Amniotic stem cell (primary cell): ENCODE measurements at places on chromosomes 6 and 20.

DNA sequence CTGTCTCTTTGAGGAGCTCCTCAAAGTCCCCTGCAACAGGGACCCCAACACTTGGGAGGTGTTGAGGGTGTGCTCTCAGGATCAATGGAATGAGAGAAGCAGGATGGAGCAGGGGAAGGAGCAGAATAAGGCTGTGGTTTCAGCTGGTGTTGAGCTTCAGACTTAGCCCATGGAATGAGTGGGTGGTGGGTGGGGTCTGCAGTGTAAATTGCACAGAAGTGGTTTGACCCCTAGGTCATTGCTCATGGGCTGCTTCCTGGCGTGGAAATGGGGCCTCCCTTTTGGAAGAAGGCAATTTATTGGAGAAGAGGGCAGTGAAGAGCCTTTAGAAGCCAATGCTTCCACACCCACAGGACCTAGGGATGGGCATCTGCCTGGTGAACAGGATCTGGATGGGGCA is 37.0 kb upstream of the KCNG1 start:
- DNase-seq = no peak

- no peak for DNase-seq
Measured at GRCh38 chr20:51221791-51222408, 199.0 kb upstream of the KCNG1 start.

DNA sequence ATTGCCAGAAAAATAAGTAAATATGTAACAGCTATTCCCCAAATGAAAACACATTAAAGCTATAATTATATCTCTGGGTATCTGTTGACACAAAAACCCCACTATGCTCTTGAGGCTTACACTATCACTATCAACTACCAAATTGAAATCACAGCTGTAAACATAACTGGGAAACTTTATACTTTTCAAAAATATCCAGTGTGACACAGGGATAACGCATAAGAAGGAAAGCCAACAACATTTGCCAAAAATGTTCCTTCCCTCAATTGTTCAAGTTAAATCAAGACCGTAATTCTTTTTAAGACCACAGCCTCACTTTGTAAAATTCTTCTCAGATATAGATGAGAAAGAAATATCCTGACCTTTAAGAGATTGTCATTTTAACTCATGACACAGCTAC is 3.1 kb downstream of the ZHX3 start:
- DNase-seq = no peak

- DNase-seq = peak; percentile 64
Measured at GRCh38 chr20:35994994-35995453, 26.6 kb downstream of the CNBD2 start.

DNA sequence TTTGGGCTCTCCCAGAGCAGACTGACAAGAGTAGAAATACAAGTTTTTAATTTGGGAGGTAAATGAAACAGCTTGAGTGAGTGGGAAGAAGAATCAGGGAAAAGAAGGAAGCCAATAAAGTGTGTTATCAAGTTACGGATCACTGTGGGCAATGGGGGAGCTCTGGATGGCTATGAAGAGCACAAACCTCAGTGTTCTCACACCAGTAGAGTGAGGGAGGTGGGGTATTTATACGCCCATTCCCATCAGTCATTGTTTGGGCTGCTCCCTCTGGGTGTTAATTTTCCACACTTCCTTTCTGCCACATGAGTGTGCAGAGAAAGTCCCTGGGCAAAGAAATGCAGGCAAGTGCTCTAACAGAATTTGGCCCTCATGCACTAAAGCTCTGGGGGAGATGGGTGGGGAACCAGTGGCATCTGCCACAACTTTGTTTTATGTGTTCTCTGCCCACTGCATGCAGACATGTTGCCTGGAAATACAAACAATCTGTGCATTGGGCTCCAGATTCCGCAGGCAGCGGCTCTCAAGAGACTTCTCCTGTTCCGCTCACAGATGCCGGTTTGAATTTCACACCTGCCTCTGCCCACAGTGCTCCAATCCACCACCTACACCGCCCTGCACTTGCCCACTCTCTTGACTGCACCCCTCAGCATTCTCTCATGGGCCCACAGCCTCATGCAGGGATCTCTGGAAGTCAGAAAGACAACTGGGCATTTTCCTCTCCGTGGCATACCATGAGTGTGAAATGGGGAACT is 211.1 kb upstream of the RNF24 start:
- DNase-seq = no peak

- no peak for DNase-seq
Measured at GRCh38 chr6:163971841-163972838, 557.6 kb downstream of the QKI start.

- no peak for DNase-seq
Measured at GRCh38 chr6:167111597-167111996, 11.3 kb upstream of the CCR6 start.

GRCh38 chr6:157732416-157733161 is 90.5 kb upstream of the SNX9 start:
- no peak for DNase-seq

DNA sequence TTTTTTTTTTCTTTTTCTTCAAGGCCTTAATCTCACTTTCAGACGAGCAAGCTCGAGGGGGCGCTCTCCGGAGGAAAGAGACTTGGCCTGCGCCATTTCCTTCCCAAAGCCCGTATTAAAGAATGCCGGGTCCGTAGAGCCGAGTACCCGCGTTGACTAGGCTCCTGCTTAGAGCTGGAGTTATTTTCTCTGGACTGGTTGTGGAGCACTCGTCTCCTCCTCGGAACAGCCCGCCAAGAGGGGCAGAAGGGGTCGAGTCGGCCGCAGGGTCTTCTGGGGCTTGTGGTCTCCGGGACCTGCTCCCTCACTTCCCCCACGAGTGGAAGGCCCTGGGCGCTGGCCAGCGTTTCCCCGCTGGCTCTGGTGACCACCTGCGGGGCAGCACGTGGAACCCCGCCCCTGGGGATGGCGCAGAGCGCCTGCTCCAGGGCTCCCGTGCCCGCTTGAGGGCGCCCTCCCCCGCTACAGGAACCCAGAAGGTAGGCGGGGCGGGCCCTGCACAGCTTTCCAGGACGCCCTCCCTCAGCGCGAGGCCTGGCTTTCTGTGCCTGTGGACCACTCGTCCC is 2.7 kb upstream of the MEI4 start:
- DNase-seq = no peak

DNA sequence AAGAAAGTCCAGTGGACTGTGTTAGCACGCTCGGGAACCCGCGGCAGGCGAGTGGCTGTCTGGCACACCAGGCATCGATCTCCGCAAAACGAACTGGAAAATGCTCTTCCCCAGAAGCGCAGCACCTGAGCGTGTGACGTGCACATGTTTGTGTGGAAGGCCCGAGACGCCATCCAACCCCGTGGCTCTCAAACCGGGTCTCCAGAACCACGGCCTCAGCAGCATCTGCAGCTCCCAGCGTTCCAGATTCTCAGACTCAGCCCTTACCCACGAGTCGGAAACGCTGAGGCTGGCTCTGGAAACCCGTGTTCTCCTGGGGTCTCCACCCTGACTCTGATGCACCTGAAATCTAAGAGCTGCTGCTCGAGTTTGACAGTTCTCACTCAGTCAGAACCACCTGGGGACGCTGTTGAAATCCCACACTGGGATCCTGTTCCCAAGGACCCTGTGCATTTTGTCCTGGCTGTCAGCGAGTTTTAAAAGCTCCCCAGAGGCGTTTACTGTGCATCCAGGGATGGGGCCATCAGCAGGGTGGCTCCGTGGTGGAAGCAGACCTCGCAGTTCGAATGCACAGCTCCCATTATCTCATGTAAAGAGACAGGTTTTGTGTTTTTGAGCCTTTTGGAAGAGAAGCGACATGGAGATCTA is 69.0 kb downstream of the DLL1 start:
- no peak for DNase-seq

DNA sequence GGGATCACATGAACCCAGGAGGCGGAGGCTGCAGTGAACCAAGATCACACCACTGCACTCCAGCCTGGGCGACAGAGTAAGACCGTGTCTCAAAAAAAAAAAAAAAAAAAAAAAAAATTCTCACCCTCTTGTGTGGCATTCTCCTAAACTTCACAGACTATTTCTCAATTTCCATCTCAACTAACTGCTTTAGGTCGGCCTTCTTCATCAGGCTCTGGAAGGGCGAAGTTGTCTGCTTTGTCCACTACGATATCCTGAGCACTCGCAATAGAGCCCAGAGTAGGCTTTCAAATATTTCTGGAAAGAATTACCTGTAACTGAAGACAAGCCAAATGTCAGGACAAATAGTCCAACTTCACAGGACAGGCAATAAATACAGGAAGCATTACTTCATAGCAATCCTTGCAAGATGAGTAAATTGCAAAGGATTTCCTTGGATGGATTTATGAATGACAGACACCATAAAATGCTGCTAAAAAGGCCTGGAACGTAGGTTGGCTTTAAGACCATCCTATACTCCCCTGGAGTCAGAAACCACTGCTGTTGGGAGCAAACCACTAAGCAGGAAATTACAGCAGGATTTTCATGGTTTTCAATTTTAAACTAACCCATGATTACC is 116.3 kb upstream of the SLC2A12 start:
- no peak for DNase-seq

GRCh38 chr20:59818911-59819310 is 114.5 kb downstream of the SYCP2 start:
- no peak for DNase-seq

GRCh38 chr20:51495921-51496545 is 46.5 kb downstream of the NFATC2 start:
- no peak for DNase-seq

DNA sequence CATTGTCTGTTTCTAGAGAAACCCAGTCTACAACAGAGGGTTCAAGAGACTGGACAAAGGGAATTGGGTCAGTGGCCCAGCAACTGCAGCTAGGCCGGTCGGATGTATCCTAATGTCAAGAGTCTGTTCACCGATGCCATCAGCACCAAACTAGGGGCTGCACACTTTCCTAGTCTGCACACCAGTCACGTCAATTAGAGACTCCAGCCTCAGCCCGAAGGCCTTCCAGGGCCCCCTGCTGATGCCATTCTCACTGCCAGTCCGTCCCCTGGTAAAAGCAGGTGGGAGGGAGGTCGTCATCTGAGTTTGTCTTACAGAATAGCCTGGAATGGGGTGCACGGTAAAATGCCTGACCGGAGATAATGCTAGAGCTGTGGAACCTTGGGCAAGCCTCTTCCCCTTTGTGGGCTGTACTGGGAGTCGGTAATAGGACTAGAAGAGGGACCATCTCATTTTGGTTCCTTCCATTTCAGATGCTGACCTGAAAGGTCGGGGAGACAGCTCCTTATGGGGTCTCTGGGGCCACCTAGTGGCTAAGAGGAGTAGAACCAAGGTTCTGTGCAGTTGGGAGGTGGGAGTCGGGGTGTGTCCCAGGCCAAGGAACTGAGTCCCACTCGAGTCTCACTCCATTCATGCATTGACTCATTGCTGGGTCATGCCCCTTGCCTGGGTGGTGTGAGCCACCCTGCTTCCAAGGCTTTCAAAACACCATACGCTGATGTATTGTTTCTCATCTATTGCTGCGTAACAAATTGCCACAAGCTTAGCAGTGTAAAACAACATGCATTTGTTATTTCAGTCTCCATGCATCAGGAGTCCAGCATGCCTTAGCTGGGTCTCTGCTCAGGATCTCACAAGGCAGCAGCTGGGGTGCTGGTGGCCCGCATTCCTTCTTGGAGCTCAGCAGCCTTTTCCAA is 5.1 kb downstream of the SOX12 start:
- peak; percentile 30 for DNase-seq

DNA sequence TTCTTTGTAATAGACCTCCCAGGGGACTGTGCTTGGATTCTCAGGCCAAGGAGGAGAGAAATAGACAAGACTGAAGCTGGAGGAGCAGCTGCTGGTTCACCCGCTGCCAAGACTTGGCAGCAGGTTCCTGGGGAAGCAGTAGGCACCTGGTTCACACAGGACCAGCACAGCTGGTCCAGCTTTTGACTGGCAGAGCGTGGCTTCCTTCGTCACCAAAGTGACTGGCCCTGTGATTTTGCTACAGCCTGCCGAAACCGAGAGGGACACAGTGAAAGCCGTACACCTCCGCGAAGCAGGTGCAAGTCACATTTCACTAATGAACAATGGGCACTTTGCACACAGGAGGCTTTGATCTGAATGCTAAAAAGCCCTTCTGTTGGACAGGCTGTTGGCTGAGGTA is 199.0 kb downstream of the RNF144B start:
- DNase-seq = no peak
